Stimulated activated naive CD8-positive, alpha-beta T cell treated with anti-CD3 and anti-CD28 coated beads, Interleukin-15, amount 100 ng/mL, for 72 hours (primary cell): ENCODE measurements at places on chromosomes 5 and 9.

GRCh38 chr9:122168356-122168755 is 8.6 kb downstream of the MORN5 start:
- no peak for DNase-seq

DNA sequence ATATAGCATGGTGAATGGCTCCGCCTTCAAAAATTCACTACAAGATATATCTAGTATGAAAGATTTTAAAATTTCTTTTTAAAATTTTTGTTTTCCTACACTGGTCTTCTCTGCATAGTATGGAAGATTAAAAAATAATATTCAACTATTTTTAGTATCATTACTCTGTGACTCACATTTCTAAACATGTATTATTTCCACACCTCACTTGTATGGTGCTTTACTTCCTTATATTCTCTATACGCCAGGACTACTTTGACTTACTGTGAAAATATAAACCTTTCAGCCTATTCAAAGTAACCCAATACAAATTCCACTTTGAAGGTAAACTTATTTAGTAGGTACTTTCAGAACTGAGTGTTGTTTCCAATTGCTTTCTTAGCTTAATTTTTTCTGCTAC is 26.8 kb upstream of the TXNDC8 start:
- no peak for DNase-seq

GRCh38 chr5:378976-379742 is 57.6 kb downstream of the AHRR start:
- peak; percentile 20 for DNase-seq

GRCh38 chr9:15373881-15374280 is 48.8 kb upstream of the SNAPC3 start:
- DNase-seq: no peak

- DNase-seq: no peak
Observed at GRCh38 chr9:110106661-110107060, 101.3 kb downstream of the C9orf152 start.
